ENCODE measurements at places on chromosomes 4 and X.

GRCh38 chr4:76658231-76659102, 223.4 kb downstream of the SHROOM3 start:
- peak; percentile 87 for DNase-seq

DNA sequence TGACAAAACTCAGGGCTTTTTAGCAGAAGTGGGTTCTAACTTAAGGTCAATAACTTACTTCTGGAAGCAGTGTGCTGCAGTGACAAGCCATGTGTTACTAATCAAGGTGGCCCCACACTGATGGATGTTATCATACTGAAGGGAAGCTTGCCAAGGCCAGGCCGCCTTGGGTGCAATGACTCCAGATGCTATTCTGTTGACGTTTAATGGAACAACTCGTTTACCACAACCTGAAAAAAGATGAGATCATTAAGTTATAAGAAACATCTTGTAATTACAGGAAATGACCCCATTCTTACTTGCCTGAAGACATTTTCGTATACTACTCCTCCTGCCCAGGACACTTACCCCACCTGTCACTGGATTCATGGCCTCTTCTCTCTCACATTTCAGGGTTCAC, 38.9 kb upstream of the TMPRSS11D start:
- peak; percentile 61 for DNase-seq

DNA sequence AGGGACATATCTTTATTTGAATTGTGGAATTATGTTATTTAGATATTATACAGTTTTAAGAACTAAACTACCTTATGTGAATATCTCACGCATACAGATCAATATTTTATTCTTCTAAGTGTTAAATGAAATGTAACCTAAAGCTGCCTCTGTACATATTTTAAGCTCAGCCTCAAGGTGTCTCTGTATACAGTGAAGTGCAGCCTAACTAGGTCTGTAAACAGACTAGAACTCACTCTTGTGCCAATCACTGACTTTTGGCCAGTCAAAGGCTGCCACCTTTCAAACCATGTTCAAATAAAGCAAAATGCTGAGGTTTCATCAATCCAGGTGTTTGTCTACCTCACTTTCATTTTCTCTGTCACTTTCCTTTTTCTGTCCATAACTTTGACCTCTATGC, 1074.5 kb upstream of the PRKX start:
- no peak for DNase-seq

DNA sequence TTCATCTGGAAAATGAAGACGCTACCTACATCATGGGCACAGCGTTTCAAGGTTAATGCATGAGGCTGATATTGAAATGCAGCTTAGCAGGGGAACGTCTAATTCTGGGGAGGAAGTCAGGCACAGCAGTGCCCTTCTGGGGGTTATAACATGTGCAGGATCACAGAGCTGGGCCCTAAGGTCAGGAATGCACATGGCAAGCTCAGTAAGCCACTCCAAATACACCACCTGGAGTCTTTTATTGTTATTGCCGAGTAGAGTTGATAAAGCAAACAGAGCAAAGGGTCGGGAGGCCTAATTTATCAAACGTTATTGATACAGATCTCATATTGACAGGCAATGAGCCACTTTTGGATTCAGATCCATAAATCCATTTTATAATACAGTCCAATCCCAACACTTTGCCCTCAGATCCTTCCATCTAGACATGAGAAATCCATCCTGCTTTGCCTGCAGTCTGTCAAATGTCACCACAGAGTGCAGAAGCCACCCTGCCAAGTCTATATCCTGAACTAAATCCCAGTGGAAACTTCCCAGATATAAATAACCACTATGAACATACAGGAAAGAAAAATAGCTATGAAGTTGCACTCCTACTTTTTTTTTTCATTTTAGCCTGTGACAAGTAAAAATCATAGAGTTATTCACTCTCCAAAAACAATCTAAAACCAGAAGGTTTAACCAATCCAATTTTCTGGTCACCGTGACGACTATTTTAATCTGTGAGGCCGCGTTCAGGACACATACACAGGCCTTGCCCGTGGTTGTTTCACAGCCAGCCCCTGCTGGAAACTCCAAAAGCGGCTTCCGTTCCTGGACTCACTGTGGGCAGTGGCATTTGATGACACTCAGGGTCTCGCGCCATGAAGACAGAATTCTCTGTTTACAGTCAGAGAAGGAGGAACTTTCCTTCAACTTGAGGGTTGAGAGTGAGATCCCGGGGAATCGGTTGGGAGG, 335.4 kb downstream of the DHX15 start:
- no peak for DNase-seq

DNA sequence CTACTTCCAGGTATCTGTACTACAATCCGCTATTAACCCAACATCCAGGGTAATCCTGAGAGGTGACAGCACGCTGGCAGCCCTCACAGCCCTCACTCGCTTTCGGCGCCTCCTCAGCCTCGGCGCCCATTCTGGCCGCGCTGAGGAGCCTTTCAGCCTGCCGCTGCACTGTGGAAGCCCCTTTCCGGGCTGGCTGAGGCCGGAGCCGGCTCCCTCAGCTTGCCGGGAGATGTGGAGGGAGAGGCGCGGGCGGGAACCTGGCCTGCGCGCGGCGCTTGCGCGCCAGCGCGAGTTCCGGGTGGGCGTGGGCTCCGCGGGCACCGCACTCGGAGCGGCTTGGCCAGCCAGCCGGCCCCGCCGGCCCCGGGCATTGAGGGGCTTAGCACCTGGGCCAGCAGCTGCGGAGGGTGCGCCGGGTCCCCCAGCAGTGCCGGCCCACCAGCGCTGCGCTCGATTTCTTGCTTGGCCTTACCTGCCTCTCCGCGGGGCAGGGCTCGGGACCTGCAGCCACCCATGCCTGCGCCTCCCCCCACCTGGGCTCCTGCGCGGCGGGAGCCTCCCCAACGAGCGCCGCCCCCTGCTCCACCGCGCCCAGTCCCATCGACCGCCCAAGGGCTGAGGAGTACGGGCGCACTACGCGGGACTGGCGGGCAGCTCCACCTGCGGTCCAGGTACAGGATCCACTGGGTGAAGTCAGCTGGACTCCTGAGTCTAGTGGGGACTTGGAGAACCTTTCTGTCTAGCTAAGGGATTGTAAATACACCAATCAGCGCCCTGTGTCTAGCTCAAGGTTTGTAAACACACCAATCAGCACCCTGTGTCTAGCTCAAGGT, 87.3 kb downstream of the PRSS12 start:
- DNase-seq: peak; percentile 37

DNA sequence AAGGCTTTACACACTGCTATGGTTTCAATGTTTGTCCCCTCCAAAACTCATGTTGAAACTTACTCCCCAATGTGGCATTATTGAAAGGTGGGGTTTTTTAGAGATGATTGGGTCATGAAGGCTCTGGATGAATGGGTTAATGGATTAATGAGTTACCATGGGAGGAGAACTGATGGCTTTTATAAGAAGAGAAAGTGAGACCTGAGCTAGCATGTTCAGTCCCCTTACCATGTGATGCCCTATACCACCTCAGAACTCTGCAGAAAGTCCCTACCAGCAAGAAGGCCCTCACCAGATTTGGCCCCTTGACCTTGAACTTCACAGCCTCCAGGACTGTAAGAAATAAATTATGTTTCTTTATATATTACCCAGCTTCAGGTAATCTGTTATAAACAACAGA, 68.9 kb upstream of the CAPN6 start:
- no peak for DNase-seq

- DNase-seq: peak; percentile 81
These were observed 32.9 kb downstream of the HTT-AS start for GRCh38 chr4:3041192-3042142.

DNA sequence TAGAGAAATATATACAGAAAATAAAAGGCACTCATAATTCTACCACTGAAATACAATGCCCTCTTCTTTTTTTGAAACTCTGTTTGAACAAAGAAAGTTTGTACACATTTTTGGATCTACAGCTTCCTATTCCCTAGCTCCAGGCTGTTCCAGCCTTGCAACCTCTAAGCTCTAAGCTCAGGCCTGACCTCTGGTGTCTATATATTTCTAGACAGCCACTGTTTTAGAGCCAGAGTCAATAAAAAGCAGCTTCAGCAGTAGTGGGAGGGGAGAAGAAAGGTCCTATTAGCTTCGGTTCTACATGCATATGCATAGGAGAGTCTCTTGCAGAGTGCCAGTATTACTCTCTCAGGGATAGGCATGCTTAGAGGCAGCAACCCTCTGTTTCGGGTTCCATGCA, 39.7 kb downstream of the CLDN2 start:
- peak; percentile 42 for DNase-seq

- DNase-seq: no peak
These were observed 12.2 kb upstream of the EDA start for GRCh38 chrX:69603566-69604194.

GRCh38 chrX:154727871-154728270, 23.0 kb downstream of the GAB3 start:
- no peak for DNase-seq
